Stimulated activated CD4-positive, alpha-beta T cell treated with anti-CD3 and anti-CD28 coated beads, Interleukin-4, amount 100 ng/mL, for 48 hours (primary cell): ENCODE measurements at places on chromosomes 6 and 20.

DNA sequence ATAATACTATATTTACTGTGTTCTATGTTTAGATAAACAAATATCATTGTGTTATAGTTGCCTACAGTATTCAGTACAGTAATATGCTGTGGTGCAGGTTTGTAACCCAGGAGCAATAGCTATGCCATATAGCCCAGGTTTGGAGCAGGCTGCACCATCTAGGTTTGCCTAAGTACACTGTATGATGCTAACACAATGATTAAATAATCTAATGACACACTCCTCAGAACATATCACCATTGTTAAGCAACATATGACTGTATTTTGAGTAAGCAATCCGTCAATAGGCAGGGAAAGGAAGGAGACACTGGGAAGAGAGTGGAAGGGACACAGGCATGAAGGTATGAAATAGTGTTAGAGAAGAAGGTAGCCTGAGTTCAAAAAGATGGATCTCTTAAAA lies 369.9 kb downstream of the PKHD1 start:
- no peak for DNase-seq

GRCh38 chr6:131858765-131859415 lies 51.1 kb downstream of the ENPP1 start:
- no peak for DNase-seq

GRCh38 chr6:11012976-11013720 lies 31.0 kb downstream of the ELOVL2 start:
- DNase-seq: no peak

DNA sequence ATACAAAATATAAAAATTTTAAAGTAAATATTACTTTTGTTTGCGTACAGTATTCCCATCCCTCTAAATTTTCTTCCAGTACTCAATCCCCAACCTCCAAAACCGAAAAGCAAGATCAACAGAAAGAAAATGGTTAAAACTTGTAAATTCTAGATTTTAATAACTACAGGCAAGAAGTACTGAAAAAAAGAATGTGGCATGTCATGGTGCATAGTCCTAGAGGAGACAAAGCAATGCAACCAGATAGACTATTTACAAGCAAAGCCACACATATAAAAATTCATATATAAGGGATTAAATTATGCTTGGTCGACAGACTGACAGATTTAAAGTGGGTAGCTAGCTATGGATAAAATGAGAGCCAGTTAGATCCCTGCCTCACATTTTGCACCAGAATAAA lies 56.5 kb upstream of the HFE start:
- DNase-seq: no peak

- no peak for DNase-seq
Measured at GRCh38 chr6:151436802-151437201, 15.1 kb downstream of the RMND1 start.

- DNase-seq: no peak
Measured at GRCh38 chr6:13539572-13539971, 34.8 kb upstream of the SIRT5 start.
